ENCODE measurements at places on chromosomes 16 and 17.

DNA sequence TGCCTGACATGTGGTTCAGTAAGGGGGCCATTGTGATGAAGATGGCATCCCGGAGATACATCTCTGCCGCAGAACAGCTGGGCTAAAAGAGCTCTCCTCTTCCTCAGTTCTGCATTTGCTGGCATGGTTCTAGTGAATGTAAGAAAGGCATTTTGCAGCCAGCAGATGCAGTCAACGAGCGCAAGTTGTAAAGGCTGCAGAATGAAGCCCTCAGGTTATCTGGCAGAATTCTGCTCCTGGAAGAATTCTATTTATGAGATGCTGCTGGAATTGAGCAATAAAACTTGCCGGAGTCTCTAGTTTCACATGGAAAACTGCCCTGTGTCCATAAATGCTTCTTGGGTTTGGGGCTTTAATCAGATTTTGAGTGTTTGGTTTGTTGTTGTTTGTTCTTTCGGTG is 176.8 kb upstream of the HSBP1 start:
- DNase-seq = no peak

DNA sequence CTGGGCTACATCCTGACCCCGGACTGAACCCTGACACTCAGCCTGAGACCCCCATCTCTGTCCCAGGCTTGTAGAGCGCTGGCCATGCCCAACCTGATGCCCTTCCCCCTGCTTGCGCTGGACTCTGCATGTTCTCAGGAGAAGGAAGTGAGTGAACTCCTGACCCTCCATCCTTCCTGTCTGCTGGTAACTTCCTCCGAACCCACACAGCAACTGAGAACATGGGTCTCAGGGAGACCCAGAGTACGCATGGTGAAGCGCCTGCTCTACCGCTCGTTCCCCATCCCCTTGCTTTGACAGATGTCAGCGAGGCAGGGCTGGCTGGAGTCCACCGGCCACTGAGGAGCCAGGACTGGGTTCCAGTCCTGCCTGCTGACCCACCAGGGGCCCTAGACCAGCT is 6.1 kb downstream of the CAMKK1 start:
- no peak for DNase-seq

GRCh38 chr16:85157813-85158742 is 45.8 kb upstream of the CIBAR2 start:
- no peak for DNase-seq

DNA sequence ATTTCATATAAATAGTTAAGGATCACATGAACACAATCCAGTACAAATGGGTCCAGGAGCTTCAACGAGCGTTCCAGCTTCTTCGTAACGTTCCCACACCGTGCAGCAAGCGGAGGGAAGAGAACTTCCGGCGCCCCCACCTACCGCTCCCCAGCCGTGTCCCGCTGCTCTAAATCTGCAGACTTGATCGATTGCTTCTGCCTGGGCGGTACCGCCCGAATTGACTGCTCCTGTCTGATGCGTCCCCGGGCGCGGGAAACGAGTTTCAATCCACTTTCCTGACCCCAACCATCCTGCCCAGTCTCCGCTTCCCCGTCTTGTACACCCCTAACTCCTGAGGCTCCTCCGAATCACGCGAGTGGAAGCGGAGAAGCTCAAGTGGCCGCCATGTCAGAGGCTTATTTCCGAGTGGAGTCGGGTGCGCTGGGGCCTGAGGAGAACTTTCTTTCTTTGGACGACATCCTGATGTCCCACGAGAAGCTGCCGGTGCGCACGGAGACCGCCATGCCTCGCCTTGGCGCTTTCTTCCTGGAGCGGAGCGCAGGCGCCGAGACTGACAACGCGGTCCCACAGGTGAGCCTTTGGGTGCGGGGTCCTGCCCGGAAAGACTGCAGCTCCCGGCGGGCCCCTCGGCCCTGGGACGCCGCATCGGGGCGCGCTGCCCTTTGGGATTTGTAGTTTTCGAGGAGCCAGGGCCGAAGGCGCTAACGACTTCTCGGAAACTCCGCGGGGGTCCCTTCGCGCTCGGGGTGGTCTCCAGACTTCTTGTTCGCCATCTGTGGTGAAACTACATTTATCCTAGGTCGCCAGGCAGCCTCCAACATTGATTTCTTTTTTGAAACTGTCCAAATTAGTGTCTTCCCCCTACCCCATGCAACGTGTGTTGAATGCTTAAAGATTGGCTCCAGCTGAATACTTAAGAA is at the start of gene GINS3:
TSS of gene GINS3 (plus strand) at position 257 of the 923 bp plus-strand sequence. CDS start at position 388, 131 bp downstream.
- peak; percentile 74 for DNase-seq

GRCh38 chr17:72332367-72332766 is 211.5 kb downstream of the SOX9 start:
- no peak for DNase-seq

DNA sequence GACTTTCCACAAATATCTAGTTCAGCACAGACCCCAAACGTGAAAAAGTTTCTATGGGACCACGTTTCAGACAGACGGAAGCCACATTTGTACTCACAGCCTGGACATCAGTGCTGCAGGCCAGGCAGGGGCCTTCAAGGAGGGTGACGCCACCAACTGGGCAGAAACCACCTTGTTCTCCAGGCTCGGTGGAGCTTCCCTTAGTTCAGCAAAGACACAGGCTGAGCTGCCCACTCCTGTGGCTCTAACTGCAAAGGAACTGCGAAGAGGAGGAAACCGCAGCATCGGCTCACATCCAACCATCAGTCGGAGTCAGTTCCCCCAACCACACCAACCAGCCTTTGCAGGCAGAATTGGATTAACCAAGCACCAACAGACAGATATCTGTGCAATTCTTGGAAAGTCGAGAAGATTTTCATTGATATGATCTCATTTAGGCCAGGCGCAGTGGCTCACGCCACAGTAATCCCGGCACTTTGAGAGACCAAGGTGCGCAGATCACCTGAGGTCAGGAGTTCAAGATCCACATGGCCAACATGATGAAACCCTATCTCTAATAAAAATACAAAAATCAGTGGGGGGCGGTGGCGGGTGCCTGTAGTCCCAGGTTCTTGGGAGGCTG is 73.3 kb upstream of the CNEP1R1 start:
- DNase-seq = no peak

DNA sequence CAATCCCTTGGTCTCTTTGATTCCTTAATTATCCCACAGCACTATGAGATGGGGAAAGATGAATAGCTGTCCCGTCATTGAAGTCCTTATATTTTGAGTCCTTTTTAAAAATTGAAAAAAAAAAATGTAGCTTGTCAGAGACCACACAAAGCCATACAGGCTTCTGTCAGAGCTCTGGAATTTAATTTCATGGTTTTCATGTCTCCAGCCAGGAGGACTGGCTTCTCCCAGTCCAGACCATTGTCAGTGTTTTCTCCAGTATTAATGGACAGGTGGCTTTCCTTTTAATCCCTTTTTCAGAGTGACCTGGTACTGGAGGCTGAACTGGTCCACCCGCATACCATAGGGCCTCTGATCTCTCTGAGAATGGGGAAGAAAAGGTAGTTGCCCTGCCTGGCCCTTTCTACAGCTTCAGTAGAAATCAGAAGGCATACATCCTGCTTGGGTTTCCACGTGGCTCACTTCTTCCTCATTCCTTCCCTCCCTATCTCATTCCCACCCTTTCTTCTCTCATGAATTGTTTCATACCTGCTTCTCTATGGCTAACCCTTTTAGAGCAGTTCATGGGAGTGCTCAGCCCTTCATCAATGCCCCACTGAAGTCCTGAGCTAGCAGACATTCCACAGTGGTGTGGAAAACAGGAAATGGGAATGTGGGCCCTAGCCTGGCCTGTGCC is 29.1 kb downstream of the TRIM16 start:
- DNase-seq = no peak

- no peak for DNase-seq
Measured at GRCh38 chr16:12341966-12342365, 365.4 kb downstream of the SNX29 start.

- DNase-seq = no peak
Measured at GRCh38 chr16:10332241-10332640, 53.6 kb upstream of the ATF7IP2 start.

DNA sequence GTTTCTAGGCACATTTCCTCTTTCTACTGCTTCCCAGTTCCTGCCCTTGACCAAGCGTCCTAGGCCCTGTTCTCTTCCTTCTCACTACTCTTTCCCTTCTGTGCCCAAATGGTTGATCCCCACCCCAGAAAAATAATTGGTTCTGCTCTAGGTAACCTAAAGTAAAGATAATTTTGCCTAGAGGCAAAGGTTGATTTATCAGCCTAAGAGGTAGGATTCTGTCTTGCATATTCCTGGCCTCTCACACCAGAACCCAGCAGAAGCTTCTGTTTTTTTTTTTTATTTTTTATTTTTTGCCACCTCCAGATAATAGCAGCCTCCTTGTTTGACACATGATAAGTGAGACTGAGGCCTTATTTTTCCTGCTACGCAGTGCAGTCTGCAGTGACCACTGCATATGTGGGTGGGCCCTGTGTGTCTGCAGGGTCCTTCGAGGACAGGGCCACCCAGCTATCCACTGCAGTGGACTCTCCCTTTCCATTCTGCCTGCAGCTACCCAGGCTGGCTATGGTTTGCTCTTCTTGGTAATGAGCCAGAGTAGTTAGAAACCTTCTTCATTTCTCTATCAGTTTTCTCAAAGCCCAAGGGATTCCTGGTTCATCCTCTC is 701 bp downstream of the PIPOX start:
- DNase-seq = no peak

DNA sequence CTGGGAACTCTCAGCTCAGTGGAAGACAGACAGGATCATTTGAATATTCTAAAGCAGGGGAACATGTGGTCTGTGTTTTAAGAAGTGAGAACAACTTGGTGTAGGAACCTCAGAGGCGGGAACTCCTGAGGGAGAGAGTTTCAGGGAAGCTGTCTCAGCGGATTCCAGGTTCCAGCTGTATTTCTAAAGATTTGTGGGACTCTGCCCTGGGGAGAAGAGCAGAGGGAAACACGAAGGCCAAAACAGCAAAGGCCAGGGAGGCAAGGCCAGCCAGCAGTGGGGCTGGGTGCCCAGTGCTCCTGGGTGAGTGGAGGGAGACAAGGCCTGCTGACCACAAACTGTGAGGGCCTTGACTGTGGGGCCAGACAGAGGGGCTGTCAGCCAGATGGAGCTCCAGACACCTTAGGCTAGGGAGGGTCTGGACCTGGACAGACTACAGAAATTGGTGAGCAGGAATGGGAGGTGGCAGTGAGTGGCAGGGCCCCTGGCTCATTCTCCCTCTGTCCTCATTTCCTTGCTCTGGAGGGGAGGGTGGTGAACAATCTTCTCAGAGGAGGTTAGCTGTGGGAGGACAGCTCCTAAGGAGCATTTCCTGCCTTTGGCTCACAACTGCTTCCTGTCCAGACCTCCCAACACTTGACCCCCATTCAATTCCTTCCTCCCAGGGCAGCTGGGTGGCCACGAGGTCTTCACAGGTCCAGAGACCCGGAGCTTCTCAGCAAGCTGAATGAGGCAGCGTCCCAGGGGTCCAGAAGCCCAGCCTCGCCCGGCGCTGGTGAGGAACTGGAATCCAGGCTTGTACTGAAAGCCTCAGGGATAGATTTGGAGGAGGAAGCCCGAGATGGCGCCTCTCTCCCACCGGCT is 21.0 kb upstream of the FZD2 start:
- no peak for DNase-seq

GRCh38 chr17:60154616-60155426 is 5.0 kb downstream of the CA4 start:
- no peak for DNase-seq

- DNase-seq = no peak
Measured at GRCh38 chr17:82354804-82355308, 4.2 kb upstream of the TEX19 start.

DNA sequence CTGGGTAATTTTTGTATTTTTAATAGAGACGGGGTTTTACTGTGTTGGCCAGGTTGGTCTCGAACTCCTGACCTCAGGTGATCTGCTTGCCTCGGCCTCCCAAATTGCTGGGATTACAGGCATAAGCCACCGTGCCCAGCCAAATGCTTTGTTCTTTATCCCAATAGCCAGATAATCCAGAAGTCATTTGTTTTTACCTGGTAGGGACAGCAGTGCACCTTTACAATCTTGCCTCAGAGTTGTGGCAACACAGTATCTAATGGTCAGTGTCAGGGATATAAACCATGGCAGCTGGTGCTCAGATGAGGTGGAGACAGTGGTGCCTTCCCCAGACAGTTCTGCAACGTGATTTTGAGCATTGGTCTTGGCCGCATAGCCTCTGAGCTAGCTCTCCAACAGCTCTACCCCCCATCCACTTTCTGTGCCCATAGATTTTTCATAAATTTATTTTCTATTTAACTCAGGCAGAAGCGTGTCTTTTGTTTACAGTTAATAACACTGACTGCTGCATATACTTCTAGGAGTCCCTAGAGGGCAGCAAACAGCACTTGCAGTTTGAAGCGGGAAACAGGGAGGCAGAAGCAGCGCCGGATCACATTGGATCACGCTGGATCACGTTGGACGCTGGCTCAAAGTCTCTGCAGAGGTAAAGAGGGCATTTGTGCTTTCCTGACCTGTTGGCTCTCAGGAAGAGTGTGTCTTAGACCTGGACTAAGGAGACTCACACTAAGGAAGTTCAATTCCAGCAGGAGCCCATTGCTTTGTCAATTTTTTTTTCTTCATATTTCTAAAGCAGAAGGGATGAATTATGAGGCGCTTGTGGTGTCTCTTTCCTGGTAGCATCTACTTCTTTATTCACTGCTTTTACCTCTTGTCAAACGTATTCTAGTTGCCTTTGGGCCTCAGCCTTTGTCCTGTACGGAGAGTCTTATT is 5.1 kb upstream of the GGT6 start:
- DNase-seq = no peak

- no peak for DNase-seq
Measured at GRCh38 chr17:56939869-56940484, 20.9 kb downstream of the COIL start.

GRCh38 chr17:46056800-46057304 is 57.8 kb downstream of the STH start:
- DNase-seq = no peak

GRCh38 chr16:56382459-56382858 is 42.9 kb downstream of the AMFR start:
- DNase-seq = no peak

- DNase-seq = no peak
Measured at GRCh38 chr16:16013812-16014211, 64.4 kb downstream of the ABCC1 start.

DNA sequence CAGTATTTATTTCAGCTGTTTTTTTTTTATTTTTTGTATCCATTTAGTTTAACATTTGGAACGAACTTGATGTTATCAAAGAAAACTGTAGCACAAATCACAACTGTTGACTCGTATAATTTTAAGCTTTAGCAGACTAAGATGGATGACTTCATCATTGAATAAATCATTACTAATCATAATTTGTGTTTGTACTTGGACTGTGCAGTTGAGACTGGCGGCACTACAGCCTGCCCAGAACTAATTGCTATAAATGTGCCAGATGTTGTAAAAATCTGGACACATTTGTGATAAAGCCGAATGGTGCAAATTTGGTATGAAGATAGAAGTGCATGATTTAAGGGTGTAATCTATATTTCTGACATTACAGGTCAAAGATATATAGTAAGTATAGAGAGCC is 897.7 kb upstream of the CDH8 start:
- no peak for DNase-seq

DNA sequence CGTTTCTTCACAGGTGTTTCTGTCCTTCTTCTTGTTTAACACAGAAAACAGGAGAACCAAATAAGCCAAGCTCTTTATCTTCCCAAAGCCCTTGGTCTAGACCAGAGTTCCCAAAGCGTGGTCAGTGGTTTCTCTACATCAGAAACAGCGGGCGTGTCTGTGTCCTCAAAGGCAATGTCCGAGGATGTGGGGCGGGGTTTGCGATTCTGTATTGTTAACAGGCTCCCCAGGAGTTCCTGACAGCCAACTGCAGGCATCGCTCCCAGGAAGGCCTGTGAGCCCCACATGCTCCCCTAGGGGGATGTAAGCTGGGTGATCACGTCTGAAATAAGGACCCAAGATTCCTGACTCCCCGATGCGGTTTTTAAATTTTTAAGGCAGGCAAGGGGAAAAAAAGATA is 28.4 kb upstream of the SLC25A19 start:
- DNase-seq = no peak

GRCh38 chr16:11046382-11046931 is 102.1 kb downstream of the CLEC16A start:
- no peak for DNase-seq
